ENCODE measurements at places on chromosomes 7 and 10. TPM values are rescaled to one million over a fixed set of nuclear protein-coding genes. Genes with fewer than 3 reads are reported as not detected.

Gene PPP1R17
- 0.36 TPM for total RNA-seq

Gene TRIM56
- total RNA-seq: 5.3 TPM

Gene PDE6C
- not detected for total RNA-seq

Gene GRID2IP
- total RNA-seq: 0.08 TPM

GRCh38 chr10:7672341-7673134 is 5.8 kb upstream of the ITIH5 start:
- peaks cover 7% of the 10 kb centered on the region for H3K27me3 ChIP-seq
- H3K4me1 ChIP-seq: peaks cover 5% of the 10 kb centered on the region
- H3K4me3 ChIP-seq: no peak overlapping the region
- DNase-seq: no peak
- H3K27ac ChIP-seq: no peak overlapping the region

GRCh38 chr10:11098666-11099065 is 81.0 kb downstream of the CELF2 start:
- H3K36me3 ChIP-seq: no peaks in the 10 kb centered on the region
- H3K27ac ChIP-seq: no peak overlapping the region
- peaks cover 3% of the 10 kb centered on the region for H3K27me3 ChIP-seq
- no peak for DNase-seq
- H3K4me3 ChIP-seq: no peak overlapping the region
- H3K4me1 ChIP-seq: peaks cover 10% of the 10 kb centered on the region

DNA sequence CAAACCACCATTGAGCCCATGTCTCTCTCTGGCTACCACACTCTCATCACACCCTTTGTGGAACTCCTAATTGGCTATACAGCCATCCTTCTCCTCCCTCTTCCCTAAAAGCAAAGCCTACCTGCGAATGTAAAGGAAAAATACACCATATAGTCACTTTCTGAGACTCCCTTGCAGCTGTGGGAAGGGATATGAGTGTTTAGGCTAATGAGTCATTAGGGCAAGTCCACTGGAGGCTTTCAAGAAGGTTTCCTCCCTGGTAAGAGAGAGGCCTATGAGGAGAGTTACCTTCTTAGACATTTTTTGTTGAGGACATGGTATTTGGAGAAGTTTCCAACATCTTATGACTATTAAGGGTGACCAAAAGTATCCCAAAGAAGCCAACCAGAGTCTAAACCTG is 4.1 kb upstream of the TMEM243 start:
- peaks cover 6% of the 10 kb centered on the region for H3K27me3 ChIP-seq
- H3K36me3 ChIP-seq: peaks cover 2% of the 10 kb centered on the region
- H3K4me1 ChIP-seq: peaks cover 11% of the 10 kb centered on the region
- no peak overlapping the region for H3K4me3 ChIP-seq

DNA sequence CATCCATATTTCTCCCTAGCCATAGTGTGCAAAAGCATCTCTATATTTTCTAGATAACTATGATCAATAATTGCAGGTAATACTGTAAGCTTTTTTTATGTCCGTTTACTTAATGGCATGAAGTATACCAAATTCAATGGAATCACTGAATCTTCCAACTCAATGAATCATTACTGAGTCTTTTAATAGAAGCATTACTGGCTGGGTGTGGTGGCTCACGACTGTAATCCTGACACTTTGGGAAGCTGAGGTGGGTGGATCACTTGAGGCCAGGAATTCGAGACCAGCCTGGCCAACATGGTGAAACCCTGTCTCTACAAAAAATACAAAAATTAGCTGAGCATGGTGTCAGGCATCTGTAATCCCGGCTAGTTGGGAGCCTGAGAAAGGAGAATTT is 372.5 kb downstream of the BMPER start:
- no peak for DNase-seq
- peaks cover 15% of the 10 kb centered on the region for H3K4me1 ChIP-seq
- H3K36me3 ChIP-seq: peaks cover 5% of the 10 kb centered on the region
- H3K27ac ChIP-seq: peak overlapping the region; percentile 76
- peaks cover 4% of the 10 kb centered on the region for H3K27me3 ChIP-seq

GRCh38 chr10:49512121-49512809 is 26.7 kb downstream of the ERCC6 start:
- H3K36me3 ChIP-seq: no peaks in the 10 kb centered on the region
- peaks cover 3% of the 10 kb centered on the region for H3K27me3 ChIP-seq
- H3K4me3 ChIP-seq: no peak overlapping the region
- H3K27ac ChIP-seq: no peak overlapping the region
- peaks cover 2% of the 10 kb centered on the region for H3K4me1 ChIP-seq

GRCh38 chr7:94832051-94832450 is 75.3 kb upstream of the PPP1R9A start:
- no peak overlapping the region for H3K27ac ChIP-seq
- H3K36me3 ChIP-seq: no peaks in the 10 kb centered on the region
- DNase-seq: no peak

DNA sequence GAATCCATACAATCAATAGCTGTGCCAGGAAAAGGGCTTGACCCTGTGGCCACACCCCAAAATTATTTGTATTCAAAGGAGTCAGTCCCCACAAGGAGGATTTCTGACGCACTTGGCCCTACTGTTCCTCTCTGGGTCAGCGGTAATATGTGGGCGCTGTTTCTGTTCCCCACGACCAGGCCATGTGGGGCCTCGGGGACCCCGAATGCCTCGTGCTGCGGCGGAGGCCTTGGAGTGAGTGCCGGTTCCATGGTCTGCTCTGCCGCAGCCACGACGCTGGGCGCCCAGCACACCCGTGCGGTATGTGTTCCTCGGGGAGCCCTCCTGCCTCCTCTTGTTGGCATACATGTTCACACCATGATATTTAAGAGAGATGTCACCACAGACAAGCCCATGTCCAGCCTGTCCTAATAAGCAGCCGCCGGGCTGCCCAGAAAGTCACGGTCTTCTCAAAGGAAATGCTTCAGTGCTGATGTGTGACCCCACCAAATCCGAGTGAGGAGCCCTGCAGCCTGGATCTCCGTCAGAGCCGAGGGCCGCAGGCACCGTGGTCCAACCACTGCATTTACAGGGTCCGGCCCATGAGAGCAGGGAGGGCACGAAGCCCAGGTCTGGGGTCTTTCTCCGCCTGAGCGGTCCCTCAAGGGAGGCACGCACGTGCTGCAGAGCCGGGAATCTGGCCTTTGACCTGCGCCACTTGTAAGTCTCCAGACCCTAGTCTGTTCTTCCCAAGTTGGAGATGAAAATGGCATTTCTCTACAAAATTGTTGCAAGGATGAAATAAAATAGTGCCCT is 36.0 kb downstream of the EN2 start:
- H3K36me3 ChIP-seq: peaks cover 5% of the 10 kb centered on the region
- no peak overlapping the region for H3K27ac ChIP-seq
- H3K4me3 ChIP-seq: no peak overlapping the region
- H3K27me3 ChIP-seq: peaks cover 16% of the 10 kb centered on the region
- no peak for DNase-seq

DNA sequence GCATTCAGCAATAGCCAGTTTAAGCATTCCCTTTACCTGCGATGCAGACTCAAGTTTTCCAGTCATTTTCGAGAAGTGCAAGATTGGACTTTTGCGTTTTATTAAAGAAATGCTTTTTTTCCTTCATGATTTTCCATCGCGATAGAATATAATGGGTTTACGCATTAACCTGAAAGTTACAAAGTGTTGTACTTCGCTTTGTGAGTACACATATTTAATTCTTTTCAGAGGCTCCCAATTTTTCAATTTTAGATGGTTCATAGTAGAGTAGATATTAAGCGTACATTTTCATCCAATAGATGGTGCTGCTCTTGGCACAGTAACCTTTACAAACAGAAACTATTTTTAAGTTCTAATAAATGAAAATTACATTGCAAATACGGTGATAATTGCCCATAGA is 1.3 kb downstream of the PTPRZ1 start:
- no peak for DNase-seq
- H3K36me3 ChIP-seq: peaks cover 4% of the 10 kb centered on the region
- H3K4me1 ChIP-seq: peaks cover 8% of the 10 kb centered on the region
- peak overlapping the region; percentile 99 for H3K4me3 ChIP-seq

DNA sequence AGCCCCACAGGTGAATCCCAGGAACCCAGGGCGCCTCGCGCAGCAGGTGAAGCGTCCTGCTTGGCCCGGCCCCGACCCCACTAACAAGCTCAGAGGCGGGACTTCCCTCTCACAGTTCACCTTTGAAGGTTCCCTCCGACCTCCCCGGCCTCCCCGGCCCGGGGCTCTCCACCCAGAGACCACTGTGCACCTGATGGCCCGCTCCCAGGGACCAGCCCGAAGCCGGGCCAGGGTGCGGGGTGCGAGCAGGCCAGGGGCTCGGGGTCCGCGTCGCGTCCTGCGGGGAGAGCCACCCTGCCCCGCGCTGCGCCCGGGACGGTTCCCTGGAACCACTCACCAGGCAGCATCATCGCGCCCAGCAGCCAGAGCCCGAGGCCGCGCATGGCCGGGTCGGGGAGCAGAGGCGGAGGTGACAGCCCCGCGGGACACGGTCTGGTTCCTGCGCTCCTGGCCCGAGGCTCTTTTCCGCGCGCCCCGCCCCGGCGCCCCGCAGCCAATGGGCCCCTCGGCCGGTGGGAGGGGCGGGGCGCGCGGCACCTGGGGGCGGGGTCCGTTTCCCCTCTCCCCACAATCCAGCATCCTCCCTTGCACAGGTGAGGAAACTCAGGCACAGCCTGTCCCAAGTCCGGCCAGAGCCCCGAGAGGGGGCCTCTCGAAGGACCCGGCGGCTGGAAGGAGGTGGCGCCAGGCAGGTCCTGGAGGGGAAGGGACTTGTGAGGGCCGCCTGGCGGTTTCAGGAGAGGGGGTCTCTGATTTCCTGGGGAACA is at the start of gene ADAM8:
ADAM8 (minus strand) TSS at position 434 of the 767 bp plus-strand sequence; CDS start at position 383, 51 bp downstream.
- no peaks in the 10 kb centered on the region for H3K27me3 ChIP-seq
- no peak within 1 kb of the TSS for H3K27ac ChIP-seq
- DNase-seq: peak; percentile 41
- H3K4me1 ChIP-seq: no peaks in the 10 kb centered on the region
- H3K4me3 ChIP-seq: no peak within 1 kb of the TSS
- H3K36me3 ChIP-seq: no peaks in the 10 kb centered on the region

DNA sequence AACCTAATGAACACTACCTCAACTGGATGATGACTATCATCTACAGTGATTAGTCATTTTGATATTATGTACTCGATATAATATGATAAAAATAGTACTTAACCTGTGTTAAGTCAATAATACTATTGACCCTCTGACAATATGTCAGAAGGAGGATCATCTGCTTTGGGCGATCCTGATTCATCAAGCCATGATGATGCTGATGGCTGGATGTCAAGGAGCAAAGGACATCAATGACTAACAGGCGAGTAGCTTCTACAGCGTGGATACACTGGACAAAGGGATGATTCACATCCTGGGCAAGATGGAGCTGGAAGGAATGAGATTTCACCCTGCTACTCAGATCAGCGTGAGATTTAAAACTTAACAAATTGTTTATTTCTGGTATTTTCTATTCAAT is 94.4 kb upstream of the SKAP2 start:
- H3K4me3 ChIP-seq: no peak overlapping the region
- no peaks in the 10 kb centered on the region for H3K36me3 ChIP-seq
- H3K4me1 ChIP-seq: peaks cover 2% of the 10 kb centered on the region
- no peaks in the 10 kb centered on the region for H3K27me3 ChIP-seq
- no peak overlapping the region for H3K27ac ChIP-seq
- DNase-seq: no peak

DNA sequence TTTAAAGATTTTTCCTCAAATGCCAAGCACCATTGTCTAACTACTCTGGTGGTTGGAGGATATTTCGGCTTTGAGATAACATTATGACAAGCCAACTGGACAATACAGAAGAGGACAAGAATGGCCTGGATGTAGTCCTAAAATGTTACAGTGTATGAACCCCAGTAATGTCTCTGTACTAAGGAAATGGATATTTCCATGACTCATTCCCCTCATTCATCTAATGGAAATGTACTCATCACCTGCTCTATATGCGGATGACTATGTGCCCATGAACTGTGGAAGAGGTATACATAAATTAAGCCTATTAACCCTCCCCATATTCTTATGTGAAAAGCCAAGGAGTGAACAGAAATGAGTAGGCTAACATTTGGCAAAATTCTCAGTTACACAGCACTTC is 207.9 kb downstream of the CACNA2D1 start:
- no peak for DNase-seq
- no peaks in the 10 kb centered on the region for H3K4me1 ChIP-seq
- H3K27ac ChIP-seq: no peak overlapping the region
- no peaks in the 10 kb centered on the region for H3K27me3 ChIP-seq

- no peak overlapping the region for H3K27ac ChIP-seq
- H3K27me3 ChIP-seq: peaks cover 9% of the 10 kb centered on the region
- H3K36me3 ChIP-seq: peaks cover 5% of the 10 kb centered on the region
These were observed 25.3 kb upstream of the GJD4 start for GRCh38 chr10:35579726-35580422.

GRCh38 chr7:96388620-96389383 is 66.9 kb upstream of the SLC25A13 start:
- no peaks in the 10 kb centered on the region for H3K27me3 ChIP-seq
- H3K4me3 ChIP-seq: peak overlapping the region; percentile 39
- peak overlapping the region; percentile 99 for H3K27ac ChIP-seq

DNA sequence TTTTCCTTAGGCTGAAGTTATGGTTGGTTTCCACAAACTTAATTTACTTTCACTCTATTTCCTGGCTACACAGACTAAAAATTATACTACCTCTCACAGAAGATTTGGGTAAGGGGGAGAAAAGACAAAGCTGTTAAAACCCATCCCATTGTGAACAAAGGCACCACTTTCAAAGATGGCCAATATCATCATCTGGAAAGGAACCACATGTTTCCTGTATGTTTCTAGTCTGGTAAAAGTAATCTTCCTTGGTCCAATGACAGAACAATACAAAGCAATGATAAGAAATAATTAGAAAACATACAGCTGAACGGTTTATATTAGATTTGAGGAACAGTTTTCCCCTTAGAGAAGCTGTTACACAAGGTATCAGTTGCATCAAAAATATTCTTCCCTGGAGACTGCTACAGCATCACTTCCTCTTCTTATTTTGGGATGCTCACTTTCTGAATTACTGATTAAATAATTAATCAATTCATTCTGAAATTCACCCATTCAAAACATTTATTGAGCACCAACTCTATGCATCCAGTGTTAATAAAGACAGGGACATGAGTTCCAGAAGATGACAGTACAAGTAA is 8.5 kb upstream of the SFR1 start:
- H3K27me3 ChIP-seq: no peaks in the 10 kb centered on the region
- H3K4me3 ChIP-seq: no peak overlapping the region
- no peak overlapping the region for H3K27ac ChIP-seq
- H3K36me3 ChIP-seq: no peaks in the 10 kb centered on the region

GRCh38 chr10:129853562-129853903 is 110.5 kb downstream of the EBF3 start:
- no peaks in the 10 kb centered on the region for H3K36me3 ChIP-seq
- peaks cover 2% of the 10 kb centered on the region for H3K27me3 ChIP-seq
- H3K27ac ChIP-seq: no peak overlapping the region
- no peak for DNase-seq

Data from endothelial cell (in vitro differentiated cells).